ENCODE measurements at places on chromosomes 3 and 15.

GRCh38 chr15:71117714-71118305 lies 2.5 kb downstream of the THSD4 start:
- no peak for DNase-seq

DNA sequence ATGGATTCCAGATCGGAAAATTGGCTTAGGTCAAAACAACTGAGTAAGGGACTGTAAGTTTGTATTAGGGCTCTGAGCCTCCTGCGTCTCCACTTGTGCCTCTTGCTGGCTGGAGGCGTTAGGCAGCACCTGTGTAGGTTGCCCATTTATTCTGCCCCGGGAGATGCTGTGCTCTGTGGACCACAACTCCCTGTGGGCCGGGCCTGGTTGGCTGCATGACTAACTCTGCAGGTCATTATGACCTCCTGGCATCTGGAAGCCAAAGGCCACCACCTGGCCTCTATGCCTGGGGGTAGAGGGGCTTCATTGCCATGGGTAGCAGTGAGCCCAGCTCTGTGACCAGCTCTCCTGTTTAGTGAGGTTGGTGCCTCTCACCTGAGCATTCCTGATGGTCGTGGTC lies 36.0 kb upstream of the BDH1 start:
- DNase-seq: no peak

DNA sequence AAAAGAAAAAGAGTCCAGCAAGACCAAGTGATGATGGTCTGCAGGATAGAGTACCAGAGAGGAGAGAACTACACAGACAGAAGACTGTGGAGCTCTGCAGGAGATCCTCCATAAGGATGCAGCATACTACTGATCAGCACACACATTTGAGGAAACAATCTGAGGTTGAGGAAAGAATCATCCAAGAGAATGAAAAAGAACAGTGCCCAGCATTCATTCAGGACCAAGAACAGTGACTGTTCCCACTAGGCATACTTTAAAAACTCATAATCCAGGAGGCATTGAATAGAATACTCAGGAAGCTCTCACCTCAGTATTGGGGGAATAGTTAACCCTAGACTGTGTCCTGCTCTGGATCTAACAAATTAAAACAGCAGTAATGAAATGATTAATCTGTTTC lies 54.9 kb downstream of the THSD4 start:
- DNase-seq: no peak

DNA sequence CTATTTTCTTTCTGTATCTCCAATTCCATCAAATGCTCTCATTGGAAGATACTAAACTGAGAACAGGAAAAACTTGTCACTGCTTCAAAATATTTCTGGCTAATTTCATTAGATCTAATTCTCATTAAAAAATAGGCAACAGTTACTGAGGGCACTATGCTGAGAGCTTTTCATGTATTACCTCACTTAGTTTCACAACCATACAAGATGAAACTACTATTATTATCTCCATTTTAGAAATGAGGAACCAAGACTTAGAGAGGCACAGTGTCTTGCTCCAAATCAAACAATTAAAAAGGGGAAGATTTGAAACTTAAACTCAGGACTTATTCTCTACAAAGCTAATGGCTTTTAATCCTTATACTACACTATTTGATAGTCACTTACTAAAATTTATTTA lies 7.2 kb upstream of the OTOL1 start:
- no peak for DNase-seq

GRCh38 chr3:137693791-137694190 lies 70.3 kb upstream of the SOX14 start:
- no peak for DNase-seq

DNA sequence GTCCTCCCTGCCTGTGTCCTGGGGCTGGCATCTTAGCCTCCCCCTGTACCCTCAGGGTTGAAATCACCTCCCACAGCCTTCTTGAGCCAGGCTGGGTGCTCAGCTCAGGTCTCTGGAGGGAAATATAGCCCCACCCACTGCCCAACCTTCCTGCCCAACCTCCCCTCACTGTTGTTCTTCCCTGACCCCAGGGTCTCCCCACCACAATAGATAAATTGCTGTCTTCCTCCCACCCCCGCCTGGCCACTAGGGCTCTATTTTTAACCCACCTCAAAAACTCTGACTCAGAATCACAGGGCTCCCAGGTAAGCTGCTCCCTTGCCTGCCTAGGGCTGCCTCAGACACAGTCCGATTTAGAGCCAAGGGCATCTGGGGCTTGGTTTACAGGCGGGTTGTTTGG lies 15.0 kb downstream of the HCN4 start:
- DNase-seq: no peak

DNA sequence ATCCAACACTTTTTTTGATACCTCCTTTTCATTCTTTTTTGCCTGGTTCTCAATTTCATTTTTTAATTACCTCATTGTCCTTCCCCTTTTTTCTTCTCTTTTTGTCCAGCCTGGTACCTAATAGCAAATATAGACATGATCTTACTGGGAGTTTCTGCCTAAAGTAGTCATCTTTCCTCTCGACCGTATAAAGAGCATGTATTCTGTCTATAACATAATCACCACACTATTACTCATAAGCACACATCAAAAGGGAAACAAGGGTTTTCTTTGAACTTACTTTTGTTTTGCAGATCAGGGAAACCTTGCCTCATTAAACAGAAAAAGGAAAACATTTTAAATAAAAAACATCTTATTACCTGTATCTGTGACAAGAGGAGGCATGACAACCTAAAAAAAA lies 33.0 kb downstream of the FAM98B start:
- DNase-seq: no peak

GRCh38 chr3:48798998-48799397 lies 48.7 kb downstream of the PRKAR2A start:
- no peak for DNase-seq

GRCh38 chr3:122642935-122643334 lies 37.7 kb upstream of the PARP14 start:
- no peak for DNase-seq

DNA sequence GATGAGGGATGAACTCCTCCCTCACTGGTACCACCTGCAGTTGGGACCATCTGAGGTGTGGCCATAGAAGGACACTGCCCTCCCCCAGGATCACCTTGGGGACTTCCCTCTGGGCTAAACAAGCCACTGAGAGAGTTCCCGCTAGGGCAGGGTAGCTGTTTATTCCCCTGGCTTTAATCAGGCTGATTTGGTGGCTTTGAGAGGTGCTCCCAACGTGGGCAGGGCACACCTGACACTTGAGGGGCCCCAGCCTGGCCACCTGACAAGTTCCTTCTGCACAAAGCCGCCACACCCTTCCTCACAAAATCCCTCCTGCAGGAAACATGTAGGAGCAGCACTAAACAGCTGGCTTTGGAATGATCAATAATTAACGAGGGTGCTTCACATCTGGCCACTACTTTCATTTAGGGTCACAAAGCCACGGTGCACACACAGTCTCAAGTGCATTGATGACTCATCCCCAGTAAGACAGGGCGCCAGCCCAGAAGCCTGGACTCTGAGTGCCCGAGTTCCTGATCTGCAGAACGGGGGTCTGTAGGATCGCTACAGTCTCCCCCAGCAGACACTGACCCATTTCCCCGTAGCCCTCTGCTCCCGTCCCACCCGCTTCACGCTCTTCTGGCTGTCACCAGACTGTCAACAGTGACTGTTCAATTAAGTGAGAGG lies 75.1 kb downstream of the ATP10A start:
- no peak for DNase-seq

DNA sequence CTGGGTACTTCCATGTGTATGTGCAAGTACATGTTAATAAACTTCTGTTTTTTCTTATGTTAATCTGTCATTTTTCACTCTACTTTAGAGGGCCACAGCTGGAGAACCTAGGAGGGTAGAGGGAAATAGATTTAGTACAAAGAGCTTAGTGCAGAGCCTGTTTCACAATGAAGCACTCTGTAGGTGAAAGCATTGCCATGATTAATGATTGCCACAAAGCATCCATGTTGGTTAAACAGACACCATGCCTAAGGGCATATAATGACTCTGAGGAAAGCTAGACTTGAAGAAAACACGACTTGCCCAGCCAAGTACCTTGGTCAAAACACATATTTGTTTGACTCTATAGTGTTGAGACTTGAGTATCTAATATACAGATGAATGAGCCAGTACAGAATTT lies 338.4 kb downstream of the FHIT start:
- no peak for DNase-seq

DNA sequence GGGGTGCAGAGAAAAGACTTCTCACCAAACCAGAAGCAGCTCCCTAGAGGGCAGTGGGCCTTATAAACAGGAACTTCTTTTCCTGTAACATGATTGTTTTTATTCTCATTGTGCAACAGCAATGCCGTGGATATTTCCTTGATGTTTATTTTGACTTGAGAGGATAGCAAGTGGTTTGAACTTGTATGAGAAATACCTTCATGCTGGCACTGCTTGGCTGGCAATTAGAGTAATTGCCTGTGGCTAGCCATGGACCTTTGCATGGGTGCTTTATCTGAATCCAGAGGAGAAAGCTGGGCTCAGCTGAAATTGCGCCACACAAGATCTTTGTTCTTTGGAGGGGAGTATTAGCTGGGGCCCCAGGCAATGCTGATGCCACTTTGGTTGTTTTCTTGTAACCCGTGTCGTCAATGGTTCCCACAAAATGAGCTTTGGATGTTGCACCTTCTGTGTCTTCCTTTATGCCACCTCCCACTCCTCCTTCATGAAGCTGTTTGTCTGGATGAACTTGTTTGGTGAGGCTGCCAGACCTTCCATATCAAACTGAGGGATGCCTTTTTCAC lies 37.9 kb downstream of the CMTM8 start:
- no peak for DNase-seq

Data from Ammon's horn (tissue), 1 donor.